Lung microvascular endothelial cell (primary cell): ENCODE measurements at places on chromosomes 5 and 9. TPM values are rescaled to one million over a fixed set of nuclear protein-coding genes. Genes with fewer than 3 reads are reported as not detected.

CDKN2B-AS1 gene
- 0.60 and 1.5 TPM in 2 replicates for total RNA-seq

GRCh38 chr5:61010467-61011454 lies 65.8 kb downstream of the NDUFAF2 start:
- no peak for DNase-seq

DNA sequence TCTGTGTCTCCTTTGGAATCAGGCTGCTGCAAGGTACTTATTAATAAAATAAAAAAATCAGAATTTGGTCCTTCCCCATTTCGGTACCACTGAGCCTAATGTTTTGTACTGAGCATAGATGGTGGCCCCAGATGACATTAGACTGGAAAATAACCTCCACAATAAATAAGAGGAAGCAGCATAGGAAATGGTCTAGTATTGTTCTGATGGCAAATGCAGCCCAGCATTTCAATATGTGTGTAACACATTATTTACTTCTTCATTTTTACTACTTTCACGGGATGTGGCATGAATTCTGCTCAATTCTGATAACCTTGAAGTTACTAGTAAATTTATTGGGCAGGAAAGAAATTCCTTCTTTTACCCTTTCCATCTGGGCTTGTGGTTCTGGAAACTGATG lies 295.6 kb downstream of the ADGRV1 start:
- no peak for DNase-seq

PCDHA12 gene
- under 0.01 TPM in 1 of 2 replicates, not detected in the other for total RNA-seq

PCDHB12 gene
- 0.44 and 1.4 TPM in 2 replicates for total RNA-seq
